ENCODE measurements at places on chromosomes 1 and 21. TPM values are rescaled to one million over a fixed set of nuclear protein-coding genes. Genes with fewer than 3 reads are reported as not detected.

Gene RAB3B
- 0.79 TPM for total RNA-seq

Gene SZRD1
- total RNA-seq: 24.9 TPM

Gene RNU1-1
- 5,169 TPM for total RNA-seq

Gene FCGR2B
- total RNA-seq: 0.19 TPM

Gene PPM1J
- 0.97 TPM for total RNA-seq

Gene CA14
- not detected for total RNA-seq

Gene DIRAS3
- 8.7 TPM for total RNA-seq

Gene FMO1
- 1.1 TPM for total RNA-seq

Gene RHBDL2
- total RNA-seq: 0.25 TPM

Gene KCNE2
- not detected for total RNA-seq

Gene C1orf226
- 4.2 TPM for total RNA-seq

Gene OR2L3
- not detected for total RNA-seq

Gene SARS1
- total RNA-seq: 82.7 TPM

Gene ZC3H11A
- total RNA-seq: 30.8 TPM

Gene MAN1C1
- total RNA-seq: 2.7 TPM

Gene LRRC41
- 26.2 TPM for total RNA-seq

Gene LCE5A
- not detected for total RNA-seq

Gene TMEM69
- 9.5 TPM for total RNA-seq

Gene C1orf232
- total RNA-seq: not detected

Gene KCNT2
- total RNA-seq: 0.55 TPM

Gene C4BPA
- 1.4 TPM for total RNA-seq

Gene OR10J1
- total RNA-seq: not detected

Gene NEK2
- total RNA-seq: 0.32 TPM

Gene CIART
- total RNA-seq: 2.3 TPM

Gene RGL1
- 9.1 TPM for total RNA-seq

Gene IL12RB2
- total RNA-seq: 4.4 TPM

Gene TTC39A
- 16.6 TPM for total RNA-seq

Gene NOS1AP
- 1.6 TPM for total RNA-seq

Gene OR2L8
- not detected for total RNA-seq

Gene ILDR2
- total RNA-seq: 0.20 TPM

Gene FAM131C
- total RNA-seq: 0.88 TPM

Gene FCN3
- 2.1 TPM for total RNA-seq

Gene RAB7B
- total RNA-seq: 2.3 TPM

Gene NHLH1
- not detected for total RNA-seq

Gene ZNF648
- 0.14 TPM for total RNA-seq

Gene KIF21B
- 0.58 TPM for total RNA-seq

Gene PRAMEF15
- total RNA-seq: not detected

Gene LGR6
- total RNA-seq: not detected

Gene ADAM30
- total RNA-seq: not detected

Gene CCDC185
- not detected for total RNA-seq

Gene PLA2G4A
- total RNA-seq: 3.6 TPM

Gene RAB25
- 33.3 TPM for total RNA-seq

Gene ACTL8
- not detected for total RNA-seq

Gene ARHGEF10L
- 47.0 TPM for total RNA-seq

Gene HPCA
- not detected for total RNA-seq

Gene PLD5
- 0.25 TPM for total RNA-seq

Gene OR2G6
- not detected for total RNA-seq

Gene UFC1
- total RNA-seq: 64.6 TPM

Gene TNFAIP8L2
- total RNA-seq: 2.1 TPM

Gene ZNF593OS
- not detected for total RNA-seq

Gene CD247
- total RNA-seq: 0.14 TPM

Gene BACE2
- 85.6 TPM for total RNA-seq

Gene ADORA1
- total RNA-seq: 16.3 TPM

Gene ERG
- total RNA-seq: 1.8 TPM

Gene ATP1A4
- total RNA-seq: not detected

Gene FOXD3
- total RNA-seq: not detected

Gene IFNLR1
- 4.0 TPM for total RNA-seq

Gene CSF3R
- 13.4 TPM for total RNA-seq

Data from pancreas (tissue), 10 donors.